ENCODE measurements at places on chromosomes 5 and 9.

GRCh38 chr9:104746798-104747197 is 685 bp upstream of the NIPSNAP3A start:
- no peak for DNase-seq

- DNase-seq = no peak
Measured at GRCh38 chr9:128945798-128946501, 1.5 kb downstream of the DOLK start.

DNA sequence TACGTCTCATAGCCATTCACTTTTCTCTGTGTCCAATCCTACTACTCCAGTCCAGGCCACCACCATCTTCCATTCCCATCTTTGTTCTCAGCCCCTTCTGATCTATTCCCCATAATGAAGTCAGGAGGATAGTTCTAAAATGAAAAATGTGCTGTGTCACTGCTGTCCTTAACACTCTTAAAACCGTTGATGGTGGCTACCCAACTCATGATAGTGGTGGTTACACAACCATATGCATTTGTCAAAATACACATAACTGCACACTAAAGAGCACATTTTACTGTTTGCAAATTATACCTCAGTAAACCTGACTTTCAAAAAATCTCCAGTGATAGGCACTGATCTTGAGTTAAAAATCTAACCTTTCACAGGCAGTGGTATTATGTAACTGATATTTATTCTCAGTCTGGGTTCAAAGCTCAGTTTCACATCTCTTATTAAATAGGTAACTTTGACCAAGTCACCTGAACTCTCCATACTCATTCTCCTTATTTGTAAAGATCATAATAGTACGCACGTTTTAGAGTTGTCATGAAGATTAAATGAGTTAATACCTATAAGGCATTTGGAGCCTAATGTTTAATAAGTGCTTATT is 24.6 kb upstream of the ADRB2 start:
- DNase-seq = no peak

GRCh38 chr9:37996819-37997217 is 72.2 kb downstream of the SHB start:
- DNase-seq = no peak

DNA sequence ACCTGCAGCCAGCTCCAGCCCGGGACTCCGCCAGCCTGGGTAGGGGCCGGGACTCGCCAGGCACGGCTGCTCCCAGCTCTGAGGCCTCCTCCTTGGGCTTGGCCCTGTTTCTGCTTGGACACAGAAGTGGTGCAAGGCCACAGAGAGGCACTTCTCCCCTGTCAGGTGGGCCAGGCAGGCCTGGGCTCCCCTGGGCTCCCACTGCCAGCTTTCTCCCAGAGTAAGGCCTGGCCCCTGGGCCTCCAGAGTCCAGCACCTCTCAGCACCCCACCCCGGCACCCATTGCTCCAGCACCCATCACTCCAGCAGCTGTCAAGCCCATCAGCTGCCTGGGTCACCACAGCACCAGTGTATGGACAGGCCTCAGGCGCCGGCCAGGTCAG is 71.1 kb upstream of the LRRTM2 start:
- no peak for DNase-seq

GRCh38 chr5:34715711-34716110 is 59.6 kb downstream of the RAI14 start:
- DNase-seq = no peak

DNA sequence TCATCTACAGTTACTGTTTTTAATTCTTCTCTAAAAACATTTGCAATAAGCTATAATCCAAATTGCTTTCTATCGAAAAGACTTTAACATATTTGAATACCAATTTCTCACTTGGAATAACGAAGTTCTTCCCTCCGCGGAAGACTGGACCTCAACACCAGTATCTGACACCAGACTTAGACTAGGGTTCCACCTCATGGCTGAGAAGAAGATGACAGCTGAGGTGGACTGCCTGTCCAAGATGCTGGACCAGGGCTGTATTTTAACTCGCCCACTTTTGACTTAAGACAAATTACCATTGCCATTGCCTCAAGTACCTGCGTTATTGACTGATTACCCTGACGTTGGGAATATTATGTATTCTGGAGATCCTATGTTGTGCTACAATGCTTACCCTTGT is 34.1 kb downstream of the ZMAT2 start:
- DNase-seq = peak; percentile 36

GRCh38 chr5:862367-863243 is 11.8 kb upstream of the ZDHHC11 start:
- no peak for DNase-seq

DNA sequence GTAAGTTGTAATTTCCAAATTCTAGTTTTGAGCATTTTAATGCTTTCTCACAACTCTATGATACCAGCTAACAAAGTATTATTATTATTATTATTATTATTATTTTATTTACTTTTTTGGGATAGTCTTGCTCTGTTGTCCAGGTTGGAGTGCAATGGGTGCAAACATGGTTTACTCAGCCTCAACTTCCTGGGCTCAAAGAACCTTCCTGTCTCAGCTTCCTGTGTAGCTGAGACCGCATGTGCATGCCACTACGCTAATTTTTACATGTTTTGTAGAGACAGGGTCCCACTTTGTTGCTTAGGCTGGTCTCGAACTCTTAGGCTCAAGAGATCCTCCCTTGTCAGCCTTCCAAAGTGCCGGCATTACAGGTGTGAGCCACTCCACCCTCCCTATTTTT is 27.0 kb downstream of the LRRC70 start:
- DNase-seq = no peak

DNA sequence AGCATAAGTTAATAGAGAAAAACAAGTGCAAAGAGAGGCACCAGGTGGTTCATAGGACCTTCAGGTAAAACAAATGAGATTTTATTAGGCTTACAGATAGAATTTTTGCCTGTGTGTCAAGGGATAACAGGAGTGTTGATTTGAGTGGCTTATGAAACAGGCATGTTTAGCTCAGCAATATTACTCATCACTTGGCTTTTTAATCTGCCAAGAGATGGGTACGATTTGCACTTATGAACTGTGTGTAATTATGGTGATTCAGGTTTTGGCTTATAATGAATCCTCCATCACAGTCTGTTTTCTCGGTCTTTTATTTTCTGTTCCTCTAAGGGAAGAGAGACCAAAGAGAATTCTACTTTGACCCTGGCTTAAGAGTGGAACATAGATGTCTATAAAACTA is 199.3 kb downstream of the DMRTA1 start:
- no peak for DNase-seq

DNA sequence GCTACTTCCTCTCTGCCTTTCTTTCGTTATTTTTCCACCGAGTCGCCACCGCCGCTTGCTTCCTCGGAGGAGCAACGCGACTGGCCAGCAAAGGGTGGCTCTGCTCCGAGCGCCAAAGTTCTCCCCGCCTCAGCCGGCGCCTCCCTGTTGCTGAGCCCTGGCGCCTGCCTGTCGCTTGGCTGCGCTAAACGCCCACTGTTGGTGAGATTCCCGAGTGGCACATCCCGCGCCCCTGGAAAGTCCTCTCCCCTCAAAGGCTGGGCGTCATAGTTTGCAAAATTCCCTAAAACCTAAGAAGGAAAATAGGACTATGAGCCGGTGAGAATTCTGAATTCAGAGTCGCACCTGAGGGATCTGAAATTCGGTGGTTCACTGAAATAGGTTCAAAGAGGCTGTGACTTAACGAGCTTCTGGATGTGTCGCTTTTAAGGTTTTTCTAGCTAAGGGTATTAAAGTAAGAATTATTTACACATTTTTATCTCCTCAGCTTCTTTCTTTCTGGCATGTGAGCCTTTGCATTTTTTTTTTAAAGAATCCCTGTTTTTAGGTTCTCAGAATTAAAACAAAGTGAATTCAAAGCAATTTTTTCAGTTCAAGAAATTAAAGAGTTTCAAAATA is at the start of gene GRIN3A:
GRIN3A (minus strand) TSS at position 82 of the 618 bp plus-strand sequence. CDS start 668 bp downstream, outside the sequence.
- DNase-seq = no peak

DNA sequence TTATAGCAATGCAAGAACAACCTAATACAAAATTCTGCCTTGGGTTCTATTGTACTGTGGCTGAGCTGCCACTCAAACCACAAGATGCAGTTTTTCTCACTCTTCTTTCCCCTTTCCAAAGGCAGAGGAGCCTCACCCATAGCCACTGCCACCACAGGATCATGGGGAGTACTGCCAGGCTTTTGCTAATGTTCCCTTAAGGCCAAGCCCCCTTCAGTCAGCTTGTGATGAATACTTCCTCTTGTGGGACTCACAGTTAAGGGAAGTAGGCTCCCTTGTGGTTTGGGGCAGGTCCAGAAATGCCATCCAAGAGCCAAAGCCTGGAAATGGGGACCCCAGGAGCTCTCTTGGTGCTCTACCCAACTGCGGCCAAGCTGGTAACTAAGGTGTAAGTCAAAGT is 258.7 kb downstream of the SPATA31D1 start:
- DNase-seq = no peak

DNA sequence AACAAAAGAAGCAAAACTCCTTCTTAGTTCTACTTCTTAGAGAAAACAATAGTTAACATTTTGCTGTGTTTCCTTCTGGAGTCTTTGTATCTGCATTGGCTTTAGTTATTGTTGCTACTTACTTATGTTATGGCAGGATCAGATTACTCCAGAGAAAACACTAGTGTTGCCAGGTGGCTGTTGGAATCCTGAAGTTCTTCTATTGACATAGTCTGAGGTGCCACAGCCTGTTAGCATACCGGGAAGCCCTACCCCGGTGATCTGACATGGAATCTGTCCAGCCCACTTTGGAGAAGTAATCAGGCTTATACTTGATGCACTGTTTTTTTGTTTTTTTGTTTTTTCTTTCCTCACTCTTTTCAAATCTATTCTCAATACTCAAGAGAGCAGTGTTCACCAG is 68.5 kb upstream of the CEP78 start:
- DNase-seq = peak; percentile 50

DNA sequence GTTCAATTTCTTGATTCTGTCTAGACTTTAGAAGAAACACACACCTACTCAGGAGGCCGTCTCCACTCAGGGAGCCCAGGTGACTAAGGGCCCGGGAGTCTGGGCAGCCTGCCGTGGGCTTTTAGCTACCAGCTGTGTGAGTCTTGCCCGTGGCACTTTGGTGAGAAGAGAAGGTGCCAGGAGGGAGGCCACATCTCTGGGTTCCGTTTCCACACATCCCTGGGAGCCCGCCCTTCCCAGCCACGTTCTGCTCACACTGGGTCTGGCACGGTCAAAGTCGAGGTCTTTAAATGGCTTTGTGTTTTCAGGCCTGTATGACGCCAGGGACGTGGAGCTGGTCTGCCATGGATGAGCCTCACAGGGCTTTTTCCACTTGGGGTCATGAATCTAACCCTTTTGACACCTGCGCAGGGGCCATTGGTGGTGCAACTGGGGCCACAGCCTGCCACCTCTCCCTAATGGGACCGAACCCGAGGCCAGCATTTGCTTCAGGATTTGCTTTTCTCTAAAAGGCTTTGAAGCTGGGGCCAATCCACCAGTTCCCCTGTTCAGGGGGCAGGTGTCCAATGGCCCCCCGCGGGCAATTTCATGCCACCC is 17.2 kb upstream of the FCN2 start:
- no peak for DNase-seq

All from HT-29 (cell line).